NCI-H748 treated with DMSO at 0.1 percent for 48 hours (cell line): ENCODE measurements at places on chromosomes 11 and 22.

DNA sequence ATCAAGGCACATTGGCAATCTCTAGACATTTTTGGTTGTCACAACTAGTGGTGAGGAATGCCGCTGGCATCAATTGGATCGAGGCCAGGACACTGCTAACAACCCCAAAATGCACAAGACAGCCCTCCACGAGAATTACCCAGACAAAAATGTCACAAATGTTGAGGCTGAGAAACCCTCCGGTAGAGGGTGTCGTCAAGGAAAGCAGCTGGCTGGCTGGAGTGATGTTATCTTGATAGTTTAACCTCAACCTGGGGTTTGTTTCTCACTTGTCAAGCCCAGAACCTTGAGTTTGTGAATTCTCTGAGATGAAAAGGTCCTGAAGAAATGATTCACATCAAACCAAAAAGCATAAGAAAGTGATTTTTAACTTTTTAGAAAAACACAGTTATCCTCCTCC is 21.1 kb upstream of the TMPRSS13 start:
- no peak for DNase-seq

GRCh38 chr11:540583-541432 is 3.5 kb downstream of the LRRC56 start:
- DNase-seq: no peak

- DNase-seq: no peak
Measured at GRCh38 chr11:119065369-119065768, 2.2 kb upstream of the VPS11 start.

DNA sequence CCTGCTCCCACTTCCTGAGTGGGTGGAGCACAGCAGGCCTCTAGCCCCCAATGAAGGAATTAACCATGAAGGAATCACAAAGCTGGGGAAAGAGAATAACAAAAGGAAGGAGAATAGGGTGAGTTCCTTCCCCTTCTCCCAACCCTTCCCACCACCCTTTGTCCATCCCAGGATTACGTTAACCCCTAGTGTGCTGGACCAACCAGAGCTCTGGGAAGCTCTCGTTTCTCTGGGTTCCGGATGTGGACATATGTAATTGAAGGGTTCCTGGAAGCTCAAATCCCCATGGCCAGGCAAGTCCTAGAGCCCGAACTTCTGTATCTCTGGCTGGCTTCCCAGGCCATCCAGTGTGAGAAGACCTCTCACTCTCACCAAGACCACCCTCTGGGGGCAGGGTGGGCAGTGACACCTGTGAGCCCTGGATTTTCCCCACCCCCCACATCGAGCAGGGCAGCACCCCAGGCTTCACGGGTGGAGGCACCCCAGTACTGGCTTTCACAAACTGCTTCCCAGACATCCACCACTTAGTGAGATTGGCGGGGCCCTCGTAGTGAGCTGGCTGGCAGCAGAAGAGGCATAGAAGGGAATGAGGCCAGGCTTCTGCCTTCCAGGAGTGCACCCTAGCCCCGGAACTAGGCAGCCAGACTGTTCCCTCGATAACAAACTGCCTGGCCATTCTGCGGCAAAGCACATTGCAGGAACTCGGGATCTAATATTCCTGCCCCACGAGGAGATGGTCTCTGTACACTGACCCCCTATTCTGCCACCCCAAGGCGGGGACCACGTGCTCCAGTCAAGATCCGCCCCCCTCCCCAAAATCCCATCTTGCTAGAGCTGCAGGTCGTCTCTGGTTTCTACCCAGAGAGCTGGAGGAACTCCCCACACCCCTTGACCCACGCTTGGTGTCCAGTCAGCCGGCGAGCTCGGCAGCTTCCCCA is 2.1 kb downstream of the NECTIN1 start:
- DNase-seq: no peak

DNA sequence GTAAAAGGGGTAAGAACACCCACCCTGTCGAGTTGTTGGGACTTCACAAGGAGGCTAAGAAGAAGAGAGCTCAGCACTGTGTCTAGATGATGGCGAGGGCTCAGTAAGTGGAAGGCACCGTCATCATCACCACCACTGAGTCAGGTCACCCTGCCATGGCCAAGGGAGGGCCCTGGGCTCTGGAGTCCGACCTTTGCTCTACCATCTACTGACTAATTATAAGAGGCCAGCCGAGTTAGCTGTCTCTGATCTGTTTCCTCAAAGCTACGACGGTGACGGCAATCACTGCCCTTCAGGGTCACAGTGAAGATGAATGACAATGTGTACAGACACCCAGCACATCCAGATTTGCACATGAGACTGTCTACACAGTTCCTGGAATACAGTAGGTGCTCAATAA is 29.3 kb downstream of the KIAA0930 start:
- DNase-seq: no peak

- DNase-seq: no peak
Measured at GRCh38 chr11:77866336-77866735, 45.4 kb downstream of the AAMDC start.

DNA sequence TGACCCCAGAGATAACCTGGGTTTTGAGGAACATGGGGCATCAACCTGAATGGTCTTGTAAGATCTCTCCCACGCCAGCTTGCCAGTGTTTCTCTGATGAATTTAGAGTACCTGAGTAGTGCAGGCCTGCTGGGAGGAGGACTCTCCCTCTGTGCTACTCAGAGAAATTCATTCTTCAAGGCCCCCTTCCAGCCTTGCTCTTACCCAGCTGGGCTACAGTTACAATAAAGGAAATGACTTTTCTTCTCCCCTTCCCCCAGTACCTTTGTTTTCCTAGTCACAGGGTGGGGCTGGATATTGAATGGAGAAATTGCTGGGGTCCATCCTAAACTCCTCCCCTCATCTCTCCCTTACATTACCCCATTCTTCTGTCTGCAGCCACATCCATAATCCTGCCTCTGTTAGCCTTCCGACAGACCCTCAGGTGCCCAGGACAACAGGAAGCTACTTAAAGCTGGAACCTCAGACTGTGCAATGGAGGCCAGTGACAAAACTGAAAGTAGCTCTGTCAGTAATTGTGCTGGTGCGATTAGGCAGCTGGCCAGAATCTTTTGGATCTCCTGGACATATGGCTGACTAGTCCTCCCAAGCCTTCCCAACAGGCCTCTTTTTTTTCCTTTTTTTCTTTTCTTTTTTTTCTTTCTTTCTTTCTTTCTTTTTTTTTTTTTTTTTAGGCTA is 17.4 kb downstream of the LIMK2 start:
- no peak for DNase-seq

DNA sequence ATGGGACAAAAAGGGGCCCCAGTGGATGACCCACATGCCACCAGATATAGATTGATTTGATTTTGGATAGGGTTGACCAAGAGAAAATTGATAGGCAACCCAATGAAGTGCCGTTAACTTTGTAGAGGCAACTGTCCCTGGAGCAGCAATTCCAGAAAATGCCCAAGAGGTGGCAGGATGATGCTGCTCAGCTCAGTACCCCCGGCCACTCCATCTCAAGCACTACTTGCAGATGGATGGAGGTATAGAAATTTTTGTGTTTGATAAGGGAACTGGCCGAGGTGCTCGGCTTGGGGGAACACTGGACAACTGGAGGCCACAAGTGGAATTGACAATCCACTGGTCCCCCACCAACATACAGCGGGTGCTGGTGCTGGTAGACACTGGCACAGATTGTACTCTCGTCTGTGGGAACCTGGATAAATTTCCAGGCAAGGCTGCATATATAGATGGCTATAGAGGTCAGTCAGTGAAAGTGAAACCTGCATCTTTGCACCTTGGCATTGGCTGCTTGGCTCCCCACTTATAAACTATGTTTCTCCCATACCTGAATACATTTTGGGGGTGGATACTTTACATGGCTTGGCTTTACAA is 86.3 kb downstream of the CCDC83 start:
- peak; percentile 26 for DNase-seq
